ENCODE measurements at places on chromosomes 6 and 20.

- no peak for DNase-seq
Observed at GRCh38 chr6:20447581-20448132, 46.0 kb downstream of the E2F3 start.

DNA sequence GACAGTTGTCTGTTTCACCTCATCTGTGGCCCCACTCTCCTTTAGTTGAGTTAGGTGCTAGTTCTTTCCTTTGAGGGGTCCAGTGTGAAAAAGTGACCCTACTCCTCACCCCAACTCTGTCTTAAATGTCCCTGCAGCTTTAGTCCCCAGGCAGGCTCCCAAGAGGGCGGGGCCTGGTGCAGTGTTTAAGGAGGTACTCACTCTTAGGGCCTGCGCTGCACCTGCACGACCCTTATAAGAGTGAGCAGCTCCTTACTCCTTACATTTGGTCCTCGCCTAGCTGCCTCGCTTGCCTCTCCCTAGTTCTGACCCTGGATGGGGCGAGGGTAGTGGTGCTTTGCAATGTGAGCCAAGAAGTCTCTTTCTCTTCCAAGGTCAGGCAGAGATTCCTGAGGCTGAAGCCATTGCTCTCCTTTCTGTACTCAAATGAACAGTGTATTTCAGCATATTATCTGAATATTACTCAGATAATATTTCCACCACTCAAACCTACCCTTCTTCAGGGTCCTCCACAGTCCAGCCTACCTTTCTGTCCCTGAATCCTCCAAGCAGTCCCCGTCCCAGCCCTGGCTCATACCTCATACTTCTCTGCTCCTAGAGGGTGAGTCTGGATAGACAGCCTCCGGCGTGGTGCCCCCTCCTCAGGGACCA is 11.9 kb upstream of the VEGFA start:
- no peak for DNase-seq

DNA sequence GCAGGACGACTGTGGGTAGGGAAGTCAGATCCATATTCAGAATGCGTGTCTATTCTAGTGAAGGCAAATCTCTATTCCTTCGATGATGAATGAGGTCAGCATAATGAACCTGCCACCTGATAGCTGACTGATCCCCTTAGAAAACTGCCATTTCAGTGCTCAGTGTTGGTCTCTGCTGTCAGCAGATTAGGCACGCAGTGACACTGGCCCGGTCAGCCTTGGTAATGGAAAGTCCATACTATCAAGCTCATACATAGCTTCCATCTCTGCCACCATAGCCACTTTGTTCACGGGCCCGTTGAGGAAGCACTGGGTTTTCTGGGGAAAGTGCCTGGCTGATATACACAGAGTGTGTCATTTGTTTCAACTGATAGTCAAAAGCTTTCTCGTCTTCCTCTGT is 54.0 kb downstream of the C6orf52 start:
- DNase-seq: no peak

- no peak for DNase-seq
Observed at GRCh38 chr20:34185766-34186620, 55.2 kb upstream of the ASIP start.

GRCh38 chr6:135088818-135089809 is 34.5 kb upstream of the HBS1L start:
- DNase-seq: peak; percentile 51

DNA sequence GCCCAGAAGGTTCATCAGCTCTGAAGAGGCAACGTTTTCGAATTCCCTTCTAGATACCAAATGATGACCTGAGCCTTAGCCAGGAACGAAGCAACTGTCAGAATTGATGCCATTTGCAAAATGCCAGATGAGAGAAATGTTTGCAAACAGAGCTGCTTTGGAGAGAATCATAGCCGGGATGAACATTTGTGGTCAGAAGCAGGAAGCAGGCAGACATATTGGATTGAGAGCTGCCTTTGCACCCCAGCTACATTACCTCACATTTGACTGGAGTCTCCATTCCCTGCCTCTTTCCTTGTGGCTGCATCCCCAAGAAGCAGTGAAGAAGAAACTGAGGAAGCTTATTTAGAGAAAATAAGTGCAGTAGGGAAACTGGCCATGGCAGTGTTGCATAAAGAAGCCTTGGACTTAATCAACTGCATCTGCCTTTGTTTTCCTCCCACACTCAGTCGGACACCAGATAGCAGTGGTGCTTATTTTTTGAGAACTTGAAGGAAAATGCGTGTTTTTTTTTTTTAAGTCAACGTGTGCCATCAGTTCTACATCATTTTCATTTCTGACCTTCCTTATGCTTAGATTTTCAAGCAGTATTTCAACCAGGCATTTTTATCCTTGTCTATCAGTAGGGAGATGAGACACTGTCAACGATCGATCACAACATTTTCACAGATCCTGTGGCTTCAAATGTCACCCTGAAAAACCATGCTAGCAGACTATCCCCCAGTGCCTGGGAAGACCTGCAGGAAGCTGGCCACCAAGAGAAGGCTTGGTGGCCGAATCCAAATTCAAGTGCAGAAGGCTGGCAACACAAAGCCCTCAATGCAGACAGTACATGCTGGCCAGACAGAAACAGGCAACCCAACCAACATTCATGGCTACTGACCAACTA is 541.2 kb upstream of the JARID2 start:
- no peak for DNase-seq

GRCh38 chr6:54874349-54875048 is 27.9 kb downstream of the FAM83B start:
- DNase-seq: no peak

- no peak for DNase-seq
Observed at GRCh38 chr20:7989379-7989778, 30.2 kb downstream of the TMX4 start.

- DNase-seq: peak; percentile 47
Observed at GRCh38 chr20:18001131-18001921, 32.5 kb downstream of the MGME1 start.

DNA sequence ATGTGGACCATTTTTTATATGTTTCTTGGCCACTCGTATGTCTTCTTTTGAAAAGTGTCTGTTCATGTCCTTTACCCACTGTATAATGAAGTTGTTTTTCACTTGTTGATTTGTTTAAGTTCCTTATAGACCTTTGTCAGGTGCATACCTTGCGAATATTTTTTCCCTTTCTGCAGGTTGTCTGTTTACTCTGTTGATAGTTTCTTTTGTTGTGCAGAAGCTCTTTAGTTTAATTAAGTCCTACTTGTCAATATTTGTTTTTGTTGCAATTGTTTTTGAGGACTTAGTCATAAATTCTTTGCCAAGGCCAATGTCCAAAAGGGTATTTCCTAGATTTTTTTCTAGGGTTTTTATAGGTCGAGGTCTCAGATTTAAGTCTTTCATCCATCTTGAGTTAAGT is 66.2 kb downstream of the UNC5CL start:
- no peak for DNase-seq

DNA sequence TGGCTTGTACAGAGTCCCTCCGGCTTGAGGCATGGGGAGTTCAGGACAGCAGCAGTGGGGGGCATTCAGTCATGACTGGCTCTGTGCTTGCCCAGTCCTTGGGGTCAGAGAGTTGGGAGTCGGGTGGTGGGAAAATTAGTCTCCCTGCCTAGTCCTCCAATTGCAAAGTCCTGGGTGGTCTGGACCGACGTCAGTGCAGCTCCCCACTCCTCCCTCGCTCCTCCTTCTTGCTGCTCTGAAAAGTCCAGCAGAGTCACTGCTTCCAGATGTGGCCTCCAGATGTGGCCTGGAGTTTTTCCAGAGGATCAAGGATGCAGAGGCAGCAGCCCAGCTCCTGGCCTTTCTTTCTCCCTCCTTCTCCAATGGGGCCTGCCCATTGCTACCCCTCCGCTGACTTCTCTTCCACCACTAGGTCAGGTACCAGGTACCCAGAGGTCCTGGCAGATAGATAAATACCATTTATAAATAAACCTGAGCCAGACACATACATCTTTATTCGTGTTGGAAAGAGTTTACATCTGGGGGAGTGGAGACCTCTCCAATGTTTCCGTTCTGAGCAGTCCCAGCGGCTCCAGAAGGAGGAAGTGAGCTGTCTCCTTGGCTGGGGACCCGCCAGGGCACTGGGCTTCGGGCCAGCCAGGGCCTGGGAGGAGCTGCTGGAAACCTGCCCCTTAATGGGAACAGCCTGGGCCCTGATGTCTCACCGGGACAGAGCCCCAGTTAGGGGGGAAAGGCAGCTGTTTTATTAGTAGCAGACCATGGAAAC is 49.0 kb upstream of the RNF24 start:
- peak; percentile 65 for DNase-seq

DNA sequence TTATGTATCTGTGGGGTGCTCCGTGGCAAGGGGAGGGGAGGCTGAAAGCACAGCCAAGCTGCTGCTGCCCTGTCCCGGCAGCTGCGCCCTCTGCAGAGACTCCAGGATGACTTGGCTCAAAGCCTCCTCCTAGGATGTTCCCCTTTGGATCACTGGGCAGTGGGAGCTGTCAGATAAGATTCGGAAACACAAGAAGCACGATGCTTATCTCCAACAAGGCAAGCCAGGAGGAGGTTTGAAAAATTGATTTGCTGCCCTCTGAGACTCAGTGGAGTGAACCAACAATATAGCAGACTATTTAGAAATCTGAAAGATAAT is 776.4 kb downstream of the C6orf118 start:
- DNase-seq: peak; percentile 33

GRCh38 chr20:56656632-56657031 is 27.5 kb downstream of the TFAP2C start:
- no peak for DNase-seq

- DNase-seq: no peak
Observed at GRCh38 chr20:61673152-61673847, 392.4 kb downstream of the TAF4 start.

DNA sequence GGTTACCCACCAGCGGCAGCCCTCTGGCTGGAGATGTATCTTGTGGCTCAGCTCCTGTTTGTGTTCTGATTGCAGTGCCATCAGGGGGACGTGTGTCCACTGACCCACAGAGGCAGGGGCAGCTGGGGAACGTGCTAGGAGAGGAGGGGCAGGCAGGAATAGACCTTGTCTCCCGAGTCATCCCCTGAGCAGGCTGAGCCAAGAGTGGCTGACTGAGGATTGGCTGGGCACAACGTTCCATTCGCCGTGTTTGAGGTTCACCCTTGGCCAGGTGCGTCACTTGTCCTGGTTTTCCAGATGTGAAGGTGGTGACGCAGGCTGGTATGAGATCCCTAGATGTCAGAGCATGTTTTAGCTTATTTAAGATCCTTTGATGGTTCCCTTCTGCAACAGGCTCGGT is 57.7 kb downstream of the ADNP start:
- no peak for DNase-seq

DNA sequence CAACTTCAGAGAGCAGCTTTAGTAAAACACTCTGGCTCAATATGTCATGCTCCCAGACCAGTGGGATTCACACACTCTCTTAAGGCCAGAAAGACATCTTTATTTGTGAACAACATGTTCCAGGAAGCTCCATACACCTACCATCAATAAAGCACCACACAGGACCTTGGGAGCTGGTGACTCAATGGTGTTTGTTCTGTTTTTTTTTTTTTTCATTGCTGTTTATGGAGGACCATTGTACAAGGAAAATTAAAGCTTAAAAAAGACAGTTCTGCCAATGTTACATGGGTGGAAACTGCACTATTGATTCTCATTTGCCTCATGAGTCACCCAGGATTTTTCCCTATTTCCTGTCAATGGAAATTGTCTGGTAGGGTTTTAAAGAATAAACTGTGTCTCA is 36.3 kb upstream of the TENT5A start:
- no peak for DNase-seq

DNA sequence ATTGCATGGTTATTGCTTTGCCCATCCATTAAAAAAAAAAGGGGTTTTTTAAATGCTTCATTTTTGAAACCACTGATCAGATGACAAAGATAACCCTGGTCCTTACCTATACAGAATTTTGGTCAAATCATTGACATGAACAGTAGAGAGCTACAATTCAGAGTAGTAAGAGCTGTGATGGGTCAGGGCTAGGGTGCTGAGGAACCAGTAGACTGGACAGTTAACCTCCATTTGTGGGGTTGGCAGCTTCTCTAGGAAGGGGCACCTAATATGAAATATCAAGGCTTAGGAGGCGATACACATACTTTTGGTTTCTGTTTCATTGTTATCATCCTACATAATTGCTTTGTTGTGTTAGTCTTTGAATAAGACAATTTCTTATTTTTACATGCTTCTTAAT is 55.1 kb downstream of the ORC3 start:
- no peak for DNase-seq

DNA sequence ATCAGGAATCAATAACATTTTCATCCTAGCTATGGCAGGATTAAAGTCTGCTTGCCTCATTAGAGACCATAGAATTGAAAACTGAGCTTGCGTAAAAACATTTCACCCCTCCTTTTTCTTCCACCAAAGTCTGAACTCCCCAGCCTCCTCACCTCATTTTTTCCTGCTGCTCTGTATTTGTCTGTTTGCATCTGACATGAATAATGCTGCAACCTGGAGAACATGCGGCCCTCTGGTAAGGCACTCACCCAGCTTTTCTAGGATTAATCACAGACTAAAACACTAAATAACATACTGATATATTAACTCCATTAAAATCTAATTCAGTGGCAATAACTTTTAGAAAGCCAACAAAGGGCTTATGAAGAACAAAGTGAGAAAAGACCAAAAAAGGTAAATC is 677.7 kb upstream of the NRSN1 start:
- DNase-seq: no peak

- no peak for DNase-seq
Observed at GRCh38 chr6:124963831-124964763, 1.9 kb downstream of the RNF217 start.

DNA sequence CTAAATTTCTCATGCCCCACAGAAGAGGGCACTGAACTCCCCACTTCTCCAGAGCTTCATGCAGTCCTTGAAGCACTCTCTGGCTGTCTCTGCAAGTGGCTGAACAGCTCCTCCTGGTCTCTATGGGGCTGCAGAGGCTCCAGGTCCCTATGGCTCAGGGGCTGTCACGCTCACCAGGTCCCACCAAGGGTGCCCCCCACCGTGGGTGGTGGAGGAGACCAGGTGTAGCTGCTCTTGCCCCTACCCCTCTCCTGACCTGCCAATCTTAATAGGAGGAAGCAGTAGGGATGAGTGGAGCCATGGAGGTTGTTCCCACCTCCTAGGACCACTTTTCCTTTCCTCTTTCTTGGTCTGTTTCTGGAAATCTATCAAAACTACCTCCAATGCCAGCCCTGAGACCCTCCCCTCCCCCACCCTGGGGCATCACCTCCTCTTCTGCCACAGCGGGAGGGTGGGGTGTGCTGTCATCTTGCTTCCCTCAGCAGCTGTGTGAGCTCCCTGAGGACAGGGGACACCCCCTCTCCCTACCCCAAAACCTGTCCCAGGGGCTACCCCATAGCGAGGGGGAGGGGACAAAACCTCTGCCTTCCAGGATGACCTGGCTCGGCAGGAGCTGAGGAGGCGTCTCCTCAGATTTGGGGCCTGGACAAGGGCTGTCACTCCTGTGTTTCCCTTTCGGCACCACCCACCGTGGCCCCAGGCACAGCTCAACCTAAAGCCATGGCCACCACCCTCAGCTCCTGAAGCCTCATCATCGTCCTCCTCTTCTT is 12.0 kb upstream of the RAET1E start:
- no peak for DNase-seq

Data from mesendoderm (in vitro differentiated cells).